ENCODE measurements at places on chromosomes 1 and 21.

DNA sequence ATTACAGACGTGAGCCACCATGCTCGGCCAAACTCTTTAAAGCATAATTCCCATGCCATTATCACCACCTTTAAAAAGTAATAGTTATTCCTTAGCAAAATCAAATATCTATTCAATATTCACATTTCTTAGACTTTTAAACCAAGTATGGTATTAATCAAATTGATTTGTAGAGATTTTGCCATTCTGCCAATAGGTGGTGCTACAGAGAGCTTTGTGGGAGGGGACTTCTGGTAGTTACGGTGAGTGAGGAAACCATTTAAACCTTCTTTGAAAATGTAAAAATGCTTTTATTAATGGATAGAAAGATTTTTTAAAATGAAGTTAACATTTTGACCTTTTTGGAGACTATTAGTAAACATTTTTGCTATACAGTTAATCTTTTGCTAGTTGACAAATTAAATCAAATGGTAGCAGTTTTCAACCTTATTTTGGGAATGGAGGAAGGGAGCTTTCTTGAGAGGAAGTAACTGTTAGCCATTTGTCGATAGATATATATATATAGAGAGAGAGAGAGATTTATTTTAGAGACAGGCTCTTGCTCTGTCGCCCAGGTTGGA, 19.3 kb downstream of the IARS2 start:
- DNase-seq: no peak

- DNase-seq: no peak
Observed at GRCh38 chr1:26280333-26281042, 602 bp downstream of the SH3BGRL3 start.

DNA sequence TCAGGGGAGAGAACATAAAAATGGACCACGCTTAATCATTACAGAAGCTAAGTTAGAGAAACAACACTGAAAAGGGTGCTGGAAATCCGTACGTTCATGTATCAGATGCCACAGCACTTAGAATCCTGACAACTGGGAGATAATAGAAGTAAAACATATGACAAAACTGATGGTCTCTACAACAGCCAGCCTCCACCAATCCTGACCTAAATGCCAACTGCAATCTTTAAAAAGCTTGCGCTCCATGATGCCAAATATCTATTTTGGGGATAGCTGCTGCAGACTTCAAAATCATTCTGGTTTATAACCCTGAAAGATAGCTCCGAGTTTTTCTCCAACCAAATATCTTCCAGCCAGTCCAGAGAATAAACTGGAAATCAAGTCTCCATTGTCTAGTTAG, 178.3 kb downstream of the RERE start:
- no peak for DNase-seq

DNA sequence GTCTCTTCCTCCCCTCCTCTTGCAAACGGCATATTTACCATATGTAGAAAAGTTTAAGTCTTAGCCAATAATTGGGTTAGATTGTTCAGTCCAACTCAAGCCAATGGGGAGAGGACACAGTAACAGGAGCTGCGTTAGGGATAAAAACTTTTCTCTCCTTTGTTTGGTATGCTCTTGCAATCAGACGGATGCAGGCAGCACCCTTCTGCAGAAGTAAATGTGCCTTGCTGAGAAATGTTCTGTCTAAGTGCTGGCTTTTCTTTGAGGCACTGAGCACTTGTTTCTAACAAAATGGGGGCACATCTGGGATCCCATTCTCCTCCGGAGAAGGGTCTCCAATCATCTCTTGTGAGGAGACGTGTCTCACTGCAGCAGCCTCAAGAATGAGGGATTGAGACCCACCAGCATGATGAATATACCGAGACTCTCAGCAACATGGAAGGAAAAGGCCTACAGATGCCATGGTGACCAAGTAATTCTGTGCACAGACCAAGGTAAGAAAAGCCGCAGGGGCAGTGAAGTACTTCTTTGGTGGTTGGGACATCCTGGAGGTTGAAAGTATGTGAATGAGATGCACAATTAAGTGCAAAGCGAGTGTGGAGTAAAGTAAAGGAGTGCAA, 20.7 kb upstream of the GNG4 start:
- DNase-seq: no peak

GRCh38 chr1:227557962-227558725, 5.2 kb upstream of the ZNF678 start:
- no peak for DNase-seq

DNA sequence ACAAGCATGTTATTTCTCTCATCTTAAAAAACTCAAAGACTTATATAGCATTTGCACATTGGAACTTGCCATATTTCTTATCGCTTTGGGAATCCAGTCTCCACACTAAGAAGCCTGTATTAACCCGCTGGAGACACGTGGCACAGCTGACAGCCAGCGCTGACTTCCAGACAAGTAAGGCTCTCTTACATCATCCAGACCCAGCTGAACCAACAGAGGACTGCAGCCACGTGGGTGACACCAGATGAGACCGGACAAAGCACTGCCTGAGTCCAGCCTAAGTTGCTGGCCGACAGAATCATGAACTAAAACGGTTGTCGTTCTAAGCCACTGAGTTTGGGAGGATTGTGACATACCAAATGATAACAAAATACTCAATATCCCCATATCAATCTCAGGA, 6.3 kb upstream of the CD247 start:
- no peak for DNase-seq
